ENCODE measurements at places on chromosomes 16 and 17. TPM values are rescaled to one million over a fixed set of nuclear protein-coding genes. Genes with fewer than 3 reads are reported as not detected.

GRCh38 chr17:1467258-1467657, 11.2 kb upstream of the CRK start:
- peaks cover 45% of the 10 kb centered on the region for H3K36me3 ChIP-seq
- peaks cover 10% of the 10 kb centered on the region for H3K4me1 ChIP-seq
- DNase-seq, result no peak
- H3K27me3 ChIP-seq, result peaks cover 6% of the 10 kb centered on the region

- peaks cover 4% of the 10 kb centered on the region for H3K36me3 ChIP-seq
- no peak for DNase-seq
- no peak overlapping the region for H3K4me3 ChIP-seq
- peaks cover 5% of the 10 kb centered on the region for H3K27me3 ChIP-seq
- H3K4me1 ChIP-seq, result peaks cover 25% of the 10 kb centered on the region
These were observed 30.9 kb downstream of the DCAKD start for GRCh38 chr17:45020354-45021138.

The CDR2L gene
- 35.8 TPM for total RNA-seq

The HES7 gene
- total RNA-seq, result 0.24 TPM

The KAT2A gene
- total RNA-seq, result 27.7 TPM

The CEP295NL gene
- 1.6 TPM for total RNA-seq

Measured in HFFc6 (cell line).